ENCODE measurements at places on chromosomes 3 and 15. TPM values are rescaled to one million over a fixed set of nuclear protein-coding genes. Genes with fewer than 3 reads are reported as not detected.

Gene DTWD1
- 20.0 TPM for total RNA-seq

Gene TMEM158
- not detected for total RNA-seq

Gene PFKFB4
- total RNA-seq = 8.5 TPM

Gene TMEM62
- 19.2 TPM for total RNA-seq

Gene NRG4
- not detected for total RNA-seq

Gene CCR8
- 1.2 TPM for total RNA-seq

Gene CACNA1D
- 1.9 TPM for total RNA-seq

- H3K4me3 ChIP-seq = no peak overlapping the region
- DNase-seq = no peak
- H3K36me3 ChIP-seq = no peaks in the 10 kb centered on the region
- no peaks in the 10 kb centered on the region for H3K27me3 ChIP-seq
- H3K4me1 ChIP-seq = no peaks in the 10 kb centered on the region
Measured at GRCh38 chr3:166478356-166478755, 641.1 kb upstream of the BCHE start.

DNA sequence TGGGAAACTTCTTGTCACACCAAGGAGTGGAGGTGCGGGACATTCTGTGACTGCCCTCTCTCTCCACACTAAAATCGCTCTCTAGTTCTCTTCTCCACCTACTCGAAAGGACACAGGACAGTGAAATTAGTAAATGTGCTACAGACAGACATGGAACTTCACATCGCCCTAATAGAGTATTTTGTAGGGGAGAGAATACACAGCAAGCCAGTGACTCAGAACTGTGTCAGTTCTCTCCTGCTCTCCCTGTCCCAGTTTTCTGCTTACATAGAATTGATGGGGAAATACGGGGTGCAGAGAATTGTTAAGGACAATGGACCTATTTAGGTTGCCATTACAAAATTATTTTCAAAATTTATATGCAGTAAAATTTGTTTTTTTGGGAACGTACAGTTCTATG, 159.6 kb upstream of the GADL1 start:
- H3K27ac ChIP-seq = no peak overlapping the region
- H3K4me3 ChIP-seq = no peak overlapping the region
- peaks cover 9% of the 10 kb centered on the region for H3K4me1 ChIP-seq
- H3K36me3 ChIP-seq = peaks cover 5% of the 10 kb centered on the region

GRCh38 chr3:81585056-81585455, 176.4 kb downstream of the GBE1 start:
- no peak overlapping the region for H3K27ac ChIP-seq
- no peaks in the 10 kb centered on the region for H3K4me1 ChIP-seq
- DNase-seq = no peak
- H3K4me3 ChIP-seq = no peak overlapping the region

DNA sequence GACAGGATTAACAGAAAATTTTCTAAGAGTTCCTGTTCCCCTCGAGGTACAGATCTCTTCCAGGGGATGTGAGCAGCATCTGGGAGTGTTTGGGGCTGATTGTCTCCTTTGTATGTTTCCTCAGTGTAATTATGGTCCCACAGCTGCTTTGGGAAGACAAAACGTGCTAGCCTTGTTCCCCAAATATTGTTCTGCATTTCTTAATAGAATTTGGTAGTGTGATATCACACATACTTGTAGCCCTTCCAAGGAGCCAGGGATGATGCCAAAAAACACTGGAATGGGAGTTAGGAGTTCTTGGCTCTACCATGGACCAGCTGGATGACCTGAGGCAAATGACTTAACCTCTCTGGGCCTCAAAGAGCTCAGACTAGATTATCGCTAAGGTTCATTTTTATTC, 19.0 kb upstream of the AGBL1 start:
- H3K4me3 ChIP-seq = no peak overlapping the region
- H3K27me3 ChIP-seq = no peaks in the 10 kb centered on the region
- H3K4me1 ChIP-seq = no peaks in the 10 kb centered on the region

- H3K36me3 ChIP-seq = no peaks in the 10 kb centered on the region
- DNase-seq = no peak
- H3K4me3 ChIP-seq = no peak overlapping the region
- H3K27ac ChIP-seq = no peak overlapping the region
Measured at GRCh38 chr3:168424059-168424734, 328.5 kb upstream of the GOLIM4 start.

DNA sequence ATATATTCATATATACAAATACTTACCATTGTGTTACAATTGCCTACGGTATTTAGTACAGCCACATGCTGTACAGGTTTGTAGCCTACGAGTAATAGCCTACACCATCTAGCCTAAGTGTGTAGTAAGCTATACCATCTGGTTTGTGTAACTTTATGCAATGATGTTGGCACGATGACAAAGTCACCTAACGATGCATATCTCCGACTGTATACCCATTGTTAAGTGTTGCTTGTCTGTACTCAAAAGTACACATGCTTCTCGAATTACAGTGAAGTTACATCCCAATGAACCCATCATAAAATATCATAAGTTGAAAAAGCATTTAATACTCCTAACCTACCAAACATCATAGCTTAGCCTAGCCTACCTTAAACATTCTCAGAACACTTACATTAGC, 327.1 kb downstream of the KBTBD8 start:
- no peak overlapping the region for H3K4me3 ChIP-seq
- H3K4me1 ChIP-seq = peaks cover 17% of the 10 kb centered on the region
- no peak for DNase-seq

- H3K27me3 ChIP-seq = no peaks in the 10 kb centered on the region
- no peaks in the 10 kb centered on the region for H3K36me3 ChIP-seq
- no peak overlapping the region for H3K4me3 ChIP-seq
- H3K4me1 ChIP-seq = peaks cover 24% of the 10 kb centered on the region
Measured at GRCh38 chr3:123540285-123540684, 44.6 kb downstream of the HACD2 start.

DNA sequence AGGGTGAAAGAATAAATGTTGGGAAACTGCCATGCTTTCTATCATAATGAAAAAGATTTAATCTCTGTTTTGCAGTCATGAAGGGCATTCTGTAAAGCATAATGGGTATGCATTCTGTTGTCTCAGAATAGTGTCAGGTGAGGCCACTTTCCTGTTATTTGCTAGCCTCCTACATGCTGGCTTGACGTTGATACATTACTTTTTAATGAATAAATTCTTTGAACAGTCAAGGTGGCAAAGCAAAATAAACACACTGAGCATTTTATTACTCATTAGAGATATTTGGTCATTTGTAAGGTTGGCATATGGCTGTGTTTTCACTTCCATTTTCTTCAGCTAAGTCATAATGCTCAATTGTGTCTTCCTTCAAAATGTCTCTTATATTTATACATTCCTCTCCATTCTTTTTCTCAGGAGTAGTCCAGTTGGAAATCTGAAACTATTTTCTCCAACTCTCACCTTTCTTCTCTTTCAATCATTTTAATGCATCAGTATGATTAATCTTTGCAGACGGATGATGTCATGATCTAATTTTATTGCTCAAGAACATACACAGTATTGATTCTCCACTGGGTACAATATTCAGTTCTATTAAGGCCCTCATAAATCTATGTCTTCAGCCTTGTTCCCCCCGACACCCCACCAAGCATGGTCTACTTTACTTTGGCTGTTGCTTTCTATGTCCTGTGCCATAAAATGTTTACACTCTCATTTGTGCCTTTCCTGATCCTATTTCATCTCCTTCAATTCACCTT, 290.7 kb downstream of the GBE1 start:
- H3K4me1 ChIP-seq = no peaks in the 10 kb centered on the region
- H3K27ac ChIP-seq = no peak overlapping the region
- no peak for DNase-seq
- no peaks in the 10 kb centered on the region for H3K36me3 ChIP-seq
- H3K4me3 ChIP-seq = no peak overlapping the region

DNA sequence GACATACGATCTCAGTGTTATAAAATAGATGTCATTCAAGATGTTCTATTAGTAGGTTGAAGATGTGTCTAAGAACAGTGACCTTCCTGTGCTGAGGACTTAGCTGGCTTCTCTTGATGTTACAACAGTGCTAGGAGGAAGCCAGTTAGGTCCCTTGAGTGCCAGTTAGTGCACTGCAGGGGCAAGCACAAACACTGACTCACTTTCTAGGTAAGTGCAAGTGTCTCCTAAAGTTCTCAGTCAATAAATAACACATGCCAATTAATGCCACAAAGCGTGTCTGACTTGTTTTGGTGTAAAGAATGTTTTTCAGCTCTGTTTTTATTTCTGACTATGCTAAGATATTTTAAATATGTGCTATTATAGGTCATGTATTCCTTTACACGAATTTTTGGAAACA, 211.8 kb downstream of the NAALADL2 start:
- no peaks in the 10 kb centered on the region for H3K36me3 ChIP-seq
- DNase-seq = no peak
- H3K27ac ChIP-seq = no peak overlapping the region
- no peaks in the 10 kb centered on the region for H3K4me1 ChIP-seq

- DNase-seq = no peak
- no peak overlapping the region for H3K4me3 ChIP-seq
- H3K36me3 ChIP-seq = no peaks in the 10 kb centered on the region
- no peaks in the 10 kb centered on the region for H3K4me1 ChIP-seq
- H3K27me3 ChIP-seq = peaks cover 27% of the 10 kb centered on the region
Measured at GRCh38 chr15:74208901-74209559, 6.4 kb upstream of the STRA6 start.

GRCh38 chr15:68990992-68991500, 23.4 kb upstream of the NOX5 start:
- no peak for DNase-seq
- no peak overlapping the region for H3K4me3 ChIP-seq
- no peaks in the 10 kb centered on the region for H3K4me1 ChIP-seq
- H3K36me3 ChIP-seq = no peaks in the 10 kb centered on the region
- H3K27me3 ChIP-seq = peaks cover 24% of the 10 kb centered on the region
- no peak overlapping the region for H3K27ac ChIP-seq

DNA sequence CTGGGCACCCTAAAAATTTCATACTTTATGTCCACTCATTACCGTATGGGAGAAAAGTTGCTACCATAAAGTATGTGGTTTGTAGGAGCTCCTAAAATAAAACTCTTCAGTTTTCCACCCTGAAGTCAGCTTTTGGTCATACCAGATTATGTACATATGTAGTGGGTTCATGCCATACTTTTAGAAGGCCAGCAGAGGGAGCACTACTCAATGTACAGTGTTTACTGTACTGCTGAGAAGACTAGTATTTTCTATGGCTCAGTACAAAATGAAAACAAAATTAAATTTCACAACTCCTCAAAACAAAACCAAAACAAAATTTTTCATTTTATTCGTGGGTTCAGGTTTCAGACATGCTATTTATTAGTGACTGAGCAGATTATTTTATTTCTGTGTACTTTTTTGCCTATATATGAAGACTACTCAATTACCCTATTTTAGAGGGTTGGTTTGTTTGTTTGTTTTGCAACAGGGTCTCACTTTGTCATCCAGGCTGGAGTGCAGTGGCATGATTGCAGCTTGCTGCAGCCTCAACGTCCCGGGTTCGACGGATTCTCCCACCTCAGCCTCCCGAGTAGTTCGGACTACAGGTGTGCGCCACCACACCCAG, 24.3 kb downstream of the NXPE3 start:
- peak; percentile 66 for DNase-seq
